ENCODE measurements at places on chromosomes 1 and 21.

DNA sequence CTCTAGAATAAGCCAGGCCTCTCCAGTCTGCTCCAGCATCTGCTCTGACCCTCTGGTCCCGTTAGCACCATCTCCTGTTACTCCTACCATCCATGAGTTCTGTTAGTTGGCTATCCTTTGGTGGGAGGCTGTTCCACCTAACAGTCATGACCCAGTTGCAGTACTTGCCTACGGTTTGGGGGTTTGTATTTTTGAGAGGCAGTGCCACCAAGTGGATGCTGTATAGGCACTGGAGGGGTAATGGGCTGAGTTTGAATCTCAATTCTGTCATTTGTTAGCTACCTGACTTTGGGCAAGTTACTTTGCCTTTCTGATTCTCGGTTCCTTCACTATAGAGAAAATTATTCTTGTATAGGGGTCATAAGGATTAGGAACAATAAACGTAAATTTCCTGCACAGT is 12.1 kb upstream of the C8B start:
- no peak for DNase-seq

GRCh38 chr1:40047276-40047675 is 6.7 kb downstream of the CAP1 start:
- no peak for DNase-seq

- DNase-seq = peak; percentile 16
Measured at GRCh38 chr1:201348211-201348566, 29.3 kb downstream of the TNNT2 start.

- DNase-seq = no peak
Measured at GRCh38 chr1:67834246-67834877, 1.1 kb upstream of the GNG12 start.

- no peak for DNase-seq
Measured at GRCh38 chr1:17319561-17320350, 11.8 kb downstream of the PADI4 start.

- DNase-seq = no peak
Measured at GRCh38 chr1:2468540-2468939, 7.5 kb upstream of the PLCH2 start.

DNA sequence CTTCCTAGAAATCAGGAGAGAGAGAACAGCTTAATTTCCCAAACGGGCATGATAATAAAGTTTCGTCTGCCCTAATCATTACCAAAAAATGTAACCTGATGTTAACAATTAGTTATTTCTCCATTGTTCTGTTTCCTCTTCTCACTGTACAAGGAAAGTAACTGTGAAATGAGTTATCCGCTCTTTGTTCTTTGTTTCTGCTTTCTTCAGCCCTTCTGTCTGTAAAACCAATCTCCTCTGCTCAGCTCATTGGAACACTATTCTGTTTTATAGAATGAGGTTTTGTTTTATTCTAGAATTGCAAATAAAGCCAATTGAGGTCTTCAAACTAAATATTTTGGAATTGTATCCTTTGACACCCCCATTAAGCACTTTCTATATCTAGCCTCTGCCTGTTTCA is 8.8 kb upstream of the THEM4 start:
- no peak for DNase-seq

- DNase-seq = peak; percentile 31
Measured at GRCh38 chr1:59751801-59752200, 62.9 kb upstream of the HOOK1 start.

DNA sequence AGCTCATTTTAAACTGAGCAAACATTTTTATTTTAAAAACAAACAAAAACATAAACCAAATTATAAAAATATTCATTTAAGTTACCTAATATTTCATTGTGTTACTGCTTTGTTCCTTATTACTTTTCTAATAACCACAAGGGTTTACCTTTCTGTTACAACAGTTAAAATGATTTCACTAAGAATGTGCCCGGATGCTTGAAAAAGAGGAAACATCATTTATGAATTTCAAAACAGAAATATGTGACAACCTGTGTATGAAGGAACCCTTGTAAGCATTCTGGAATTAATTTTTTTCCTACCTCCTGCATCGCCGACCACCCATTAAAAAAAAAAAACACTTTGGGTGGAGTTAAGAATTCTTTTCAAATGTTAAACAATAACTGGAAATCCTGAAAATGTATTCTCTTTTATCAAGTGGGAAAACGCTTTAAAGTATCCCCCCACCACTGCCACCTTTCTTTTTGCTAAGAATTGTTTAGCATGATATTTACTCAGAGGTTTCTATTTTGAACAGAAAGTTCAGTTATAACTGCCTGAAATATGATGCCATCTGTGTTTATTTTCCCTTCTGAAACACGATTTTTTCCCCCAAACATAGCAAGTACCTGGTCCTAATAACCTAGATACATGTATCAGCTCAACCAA is 9.1 kb downstream of the CYYR1 start:
- DNase-seq = no peak

DNA sequence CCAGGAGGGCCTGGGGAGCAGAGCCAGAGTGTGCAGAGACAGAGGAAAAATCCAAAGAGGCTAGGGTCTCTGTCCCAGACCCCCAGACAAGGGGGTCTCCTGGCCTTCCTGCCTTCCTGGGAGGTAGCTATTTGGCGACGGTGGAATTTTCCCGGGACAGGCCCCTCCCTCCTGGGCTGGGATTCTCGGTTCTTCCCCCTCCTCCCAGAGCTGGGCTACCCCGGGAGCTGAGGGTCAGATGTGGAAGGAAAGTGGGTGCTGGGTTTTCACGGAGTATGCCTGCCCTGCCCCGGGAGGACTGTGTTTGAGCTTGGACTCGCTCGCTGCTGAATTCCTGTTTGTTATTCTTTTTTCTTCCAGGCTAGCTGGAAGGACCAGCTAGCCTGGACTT is 759 bp downstream of the AMPD2 start:
- peak; percentile 42 for DNase-seq

DNA sequence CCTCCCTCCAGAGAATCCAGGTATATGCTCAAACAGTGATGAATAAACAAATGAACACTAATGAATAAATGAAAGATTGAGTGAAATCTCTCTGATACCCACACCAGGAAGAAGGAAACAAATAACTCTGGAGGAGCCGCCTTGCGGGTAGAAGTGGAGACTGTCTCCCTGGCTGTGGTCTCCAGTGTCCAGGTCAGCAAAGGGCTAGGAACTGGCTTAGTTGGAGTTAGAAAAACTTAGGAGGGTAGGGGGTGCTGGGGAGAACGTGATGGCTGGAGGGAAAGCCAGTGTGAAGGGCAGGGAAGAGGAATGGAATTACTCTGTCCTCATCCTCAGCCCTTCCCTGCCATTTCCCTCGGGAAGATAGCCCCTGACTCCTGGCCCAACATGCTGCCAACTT is 537 bp downstream of the RHBDL2 start:
- no peak for DNase-seq

DNA sequence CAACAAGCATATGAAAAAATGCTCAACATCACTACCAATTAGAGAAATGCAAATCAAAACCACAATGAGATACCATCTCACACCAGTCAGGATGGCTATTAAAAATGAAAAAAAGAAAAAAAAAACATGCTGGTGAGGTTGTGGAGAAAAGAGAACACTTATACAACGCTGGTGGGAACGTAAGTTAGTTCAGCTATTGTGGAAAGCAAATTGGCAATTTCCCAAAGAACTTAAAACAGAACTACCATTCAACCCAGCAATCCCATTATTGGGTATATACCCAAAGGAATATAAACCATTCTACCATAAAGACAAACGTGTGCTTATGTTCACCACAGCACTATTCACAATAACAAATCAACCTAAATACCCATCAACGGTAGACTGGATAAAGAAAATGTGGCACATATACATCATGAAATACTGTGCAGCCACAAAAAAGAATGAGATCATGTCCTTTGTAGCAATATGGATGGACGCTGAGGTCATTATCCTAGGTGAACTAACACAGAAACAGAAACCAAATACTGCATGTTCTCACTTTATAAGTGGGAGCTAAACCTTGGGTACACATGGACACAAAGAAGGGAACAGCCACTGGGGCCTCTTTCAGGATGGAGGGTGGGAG is 49.5 kb downstream of the LYST start:
- no peak for DNase-seq

DNA sequence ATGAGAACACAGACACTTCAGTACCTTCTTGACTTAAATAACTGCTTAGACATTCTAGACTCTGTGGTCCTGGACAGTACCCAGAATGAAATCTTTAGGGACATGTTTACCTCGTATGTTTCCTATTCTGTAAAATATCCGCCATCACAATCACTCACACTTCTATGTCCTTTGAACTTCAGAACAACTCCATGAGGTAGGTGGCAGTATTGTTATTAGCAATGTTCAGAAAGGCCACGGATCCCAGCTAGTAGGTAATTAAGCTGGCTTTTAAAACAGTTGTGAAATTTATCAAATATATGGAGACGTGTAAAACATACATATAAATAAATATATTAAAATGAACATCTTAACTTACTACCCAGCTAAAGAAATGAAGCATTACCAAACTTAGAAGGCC is 83.4 kb downstream of the CACHD1 start:
- DNase-seq = no peak

GRCh38 chr1:37958690-37959089 is 11.8 kb upstream of the INPP5B start:
- peak; percentile 95 for DNase-seq

GRCh38 chr1:189315035-189315901 is 1162.4 kb downstream of the BRINP3 start:
- DNase-seq = no peak

DNA sequence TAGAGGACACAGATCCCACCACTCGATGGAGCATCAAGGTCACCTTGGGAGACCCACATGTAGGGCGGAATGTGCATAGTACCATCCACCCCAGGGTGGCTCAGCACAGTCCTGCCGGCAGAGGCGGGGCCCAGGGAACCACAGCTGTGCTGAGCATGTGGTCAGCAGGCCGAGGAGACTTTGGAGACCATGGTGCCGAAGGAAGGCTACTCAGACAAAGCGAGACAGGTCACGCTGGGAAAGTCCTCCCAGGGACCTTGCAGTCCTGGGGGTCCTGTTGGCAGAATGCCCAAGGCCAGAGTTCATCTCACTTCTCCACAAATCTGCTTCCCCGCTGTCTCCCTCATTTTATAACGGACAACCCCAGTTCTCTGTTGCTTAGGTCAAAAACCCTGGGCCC is 22.5 kb downstream of the WNT3A start:
- no peak for DNase-seq

- DNase-seq = no peak
Measured at GRCh38 chr1:226699166-226699565, 39.9 kb downstream of the ITPKB start.

- DNase-seq = no peak
Measured at GRCh38 chr1:2955652-2956051, 65.6 kb upstream of the ACTRT2 start.

DNA sequence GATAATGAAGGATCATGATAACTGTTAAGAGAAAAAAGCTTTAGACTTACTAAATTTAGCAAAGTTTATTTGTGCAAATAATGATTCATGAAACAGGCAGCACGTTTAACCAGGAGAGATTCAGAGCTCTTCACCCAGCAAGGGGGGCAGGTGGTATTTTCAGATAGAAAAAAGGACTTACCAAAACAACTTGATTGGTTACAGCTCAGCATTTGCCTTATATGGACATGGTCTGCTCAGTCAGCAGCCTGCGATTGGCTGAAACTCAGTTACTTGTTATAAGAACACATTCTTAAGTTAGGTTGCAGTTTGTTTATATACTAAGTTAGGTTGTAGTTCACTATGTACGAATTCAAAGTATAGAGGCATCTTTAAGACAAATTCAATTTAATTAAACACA is 165.6 kb downstream of the DUSP10 start:
- peak; percentile 90 for DNase-seq

GRCh38 chr1:200912737-200913407 is 18.2 kb downstream of the INAVA start:
- DNase-seq = no peak

DNA sequence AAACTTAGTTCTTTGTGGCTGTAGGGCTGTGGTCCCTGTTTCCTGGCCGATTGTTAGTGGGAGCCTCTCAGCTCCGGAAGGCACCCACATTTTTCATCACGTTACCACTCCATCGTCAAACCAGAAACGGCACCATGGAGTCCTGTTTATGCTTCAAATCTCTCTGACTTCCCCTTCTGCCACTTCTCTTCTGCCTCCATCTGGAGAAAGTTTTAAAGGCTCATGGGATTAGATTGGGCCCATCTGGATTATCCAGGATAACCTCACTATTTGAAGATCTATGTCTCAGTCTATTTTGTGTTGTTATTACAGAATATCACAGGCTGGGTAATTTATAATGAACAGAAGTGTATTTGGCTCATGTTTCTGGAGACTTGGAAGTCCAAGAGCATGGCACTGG is 19.3 kb upstream of the IL22RA1 start:
- DNase-seq = no peak

DNA sequence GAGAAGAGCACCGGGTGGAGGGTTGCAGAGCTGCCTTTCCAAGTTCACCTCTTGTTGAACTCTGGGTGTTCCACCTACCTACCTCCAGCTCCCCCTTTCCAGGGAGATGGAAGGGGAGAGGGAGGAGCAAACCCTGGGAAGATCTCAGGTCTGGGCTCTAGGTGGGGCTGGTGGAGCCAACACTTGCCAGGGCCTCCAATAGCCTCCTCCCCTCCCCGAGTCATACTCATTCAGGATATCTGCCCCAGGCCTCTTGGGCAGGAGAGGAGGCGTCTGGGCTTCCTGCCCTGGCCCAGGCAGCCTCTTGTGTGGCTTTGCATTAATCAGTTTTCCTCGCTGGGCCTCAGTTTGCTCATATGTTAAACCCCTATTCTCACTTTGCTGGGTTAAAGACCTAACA is 13.4 kb downstream of the RAP1GAP start:
- DNase-seq = no peak

DNA sequence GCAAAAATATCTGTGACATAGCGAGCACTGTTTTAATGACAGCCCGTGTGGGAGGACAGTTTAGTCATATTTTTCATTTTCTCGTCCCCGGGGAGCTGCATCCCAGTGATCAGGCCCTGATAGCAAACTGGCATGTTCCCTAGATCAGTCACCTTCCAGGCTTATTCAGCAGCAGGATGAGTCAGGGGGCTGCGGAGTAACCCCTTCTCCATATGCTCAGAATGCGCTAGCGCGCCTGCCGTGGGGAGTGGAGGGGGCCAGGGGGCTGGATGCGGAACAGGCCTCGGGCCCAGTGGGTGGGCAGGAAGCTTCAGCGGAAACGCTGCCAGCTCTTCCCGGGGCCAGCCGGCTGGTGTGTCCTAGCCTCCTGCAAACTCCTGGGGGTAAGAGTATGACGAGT is 94.0 kb downstream of the KCND3 start:
- no peak for DNase-seq

DNA sequence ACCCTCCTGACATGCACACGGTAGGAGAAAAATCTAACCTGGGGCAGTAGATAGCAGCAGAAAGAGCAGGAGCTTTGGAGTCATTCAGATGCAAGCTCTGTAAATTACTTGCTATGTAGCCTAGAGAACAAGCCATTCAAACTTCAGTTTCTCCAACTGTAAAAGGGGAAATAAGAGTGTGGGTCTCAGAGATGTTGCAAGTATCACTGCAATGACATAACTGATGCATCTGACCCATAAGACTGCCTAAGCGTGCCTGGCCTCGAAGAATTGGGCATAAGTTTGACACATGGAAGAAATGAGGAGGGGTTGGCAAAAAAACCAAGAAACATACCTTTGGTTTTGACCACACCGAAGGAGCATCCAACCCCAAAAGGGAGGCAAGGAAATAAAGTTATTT is 5.2 kb downstream of the AK2 start:
- no peak for DNase-seq

GRCh38 chr21:45533846-45534635 is 8.2 kb downstream of the SLC19A1 start:
- no peak for DNase-seq

GRCh38 chr1:31102501-31102950 is 37.0 kb upstream of the PUM1 start:
- DNase-seq = peak; percentile 56

GRCh38 chr1:17434016-17434415 is 5.5 kb downstream of the RCC2 start:
- no peak for DNase-seq

- no peak for DNase-seq
Measured at GRCh38 chr1:225644666-225645065, 8.3 kb downstream of the ENAH start.

All from astrocyte (in vitro differentiated cells and primary cell).